Mammary epithelial cell (primary cell): ENCODE measurements at places on chromosomes 4 and X.
A peak's percentile ranks its signal among the peaks of the same experiment; 100 is the strongest.

DNA sequence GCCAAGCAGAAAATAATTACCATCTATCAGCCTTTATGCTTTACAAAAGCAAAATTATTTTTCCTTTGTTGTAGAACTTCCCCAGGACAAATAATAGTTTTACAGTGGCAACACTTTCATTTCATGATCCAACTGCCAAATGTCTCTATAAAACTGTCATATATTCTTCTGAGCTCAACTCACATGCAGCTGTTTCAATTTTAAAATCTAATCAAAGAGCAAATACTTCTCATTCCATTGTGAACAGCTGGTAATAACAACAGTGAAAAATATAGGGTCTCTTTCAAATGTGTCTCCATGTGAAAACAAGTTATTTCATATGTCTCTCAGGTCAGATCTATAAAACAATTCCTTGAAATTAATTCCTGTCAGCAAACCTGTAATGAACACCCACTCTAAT is 270.6 kb upstream of the SLC7A11 start:
- no peak for DNase-seq

DNA sequence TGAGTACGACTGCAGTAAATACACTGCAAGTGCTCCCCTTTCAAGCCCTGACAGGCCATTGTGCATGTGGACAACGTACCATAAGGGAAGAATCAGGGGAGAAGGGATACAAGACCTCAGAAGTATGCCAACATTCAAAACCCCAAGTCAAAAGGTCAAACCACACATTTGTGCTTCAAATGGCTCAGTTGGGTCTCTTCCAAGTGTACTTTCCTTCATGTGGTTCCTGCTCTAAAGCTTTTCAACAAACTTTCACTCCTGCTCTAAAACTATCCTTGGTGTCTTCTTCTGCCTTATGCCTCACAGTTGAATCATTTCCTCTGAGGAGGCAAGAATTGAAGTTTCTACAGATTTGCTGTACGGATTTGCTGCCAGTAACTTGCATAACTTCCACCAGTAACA is 305.7 kb upstream of the SLIT2 start:
- DNase-seq = peak; percentile 88

DNA sequence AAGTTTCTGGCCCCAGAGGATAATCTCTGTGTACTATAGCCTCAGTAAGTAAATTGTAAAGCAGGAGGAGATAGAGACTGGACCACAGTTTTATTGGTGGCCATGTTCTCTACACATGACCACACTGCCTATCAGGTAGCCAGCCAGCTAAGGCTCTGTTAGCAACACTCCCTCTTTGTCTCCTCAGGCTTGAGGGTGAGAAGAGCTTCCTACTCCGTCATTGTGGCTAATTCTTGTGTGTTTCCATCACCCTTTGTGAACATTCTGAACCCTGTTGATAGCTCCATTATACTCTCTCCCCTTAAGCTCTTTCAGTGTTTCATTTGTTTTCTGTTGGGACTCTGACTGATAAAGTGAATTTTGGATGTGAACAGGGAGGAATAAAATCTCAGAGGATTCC is 233.4 kb downstream of the CFAP299 start:
- DNase-seq = no peak

DNA sequence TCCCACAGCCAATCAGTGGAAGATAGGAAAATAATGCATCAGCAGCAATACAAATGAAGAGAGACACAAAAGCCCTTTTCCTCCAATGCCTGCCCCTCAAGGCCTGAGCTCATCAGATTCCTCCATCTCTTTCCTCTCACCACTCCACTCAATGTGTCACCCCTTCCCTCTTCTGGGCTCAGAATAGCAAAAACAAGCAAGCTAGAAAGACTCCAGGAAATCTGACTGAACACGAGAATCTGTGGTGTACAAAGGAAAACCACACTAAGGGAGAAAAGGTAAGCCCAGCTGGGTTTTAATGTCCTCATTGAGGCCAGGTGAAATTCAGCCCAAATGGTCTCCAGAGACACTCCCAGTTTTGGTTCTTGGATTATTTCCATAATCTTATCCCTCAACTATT is 46.3 kb downstream of the ARHGEF9 start:
- DNase-seq = no peak

- no peak for DNase-seq
Measured at GRCh38 chrX:67545893-67546495, 2.2 kb downstream of the AR start.

GRCh38 chrX:54182194-54182863 is 725 bp downstream of the FAM120C start:
- no peak for DNase-seq

DNA sequence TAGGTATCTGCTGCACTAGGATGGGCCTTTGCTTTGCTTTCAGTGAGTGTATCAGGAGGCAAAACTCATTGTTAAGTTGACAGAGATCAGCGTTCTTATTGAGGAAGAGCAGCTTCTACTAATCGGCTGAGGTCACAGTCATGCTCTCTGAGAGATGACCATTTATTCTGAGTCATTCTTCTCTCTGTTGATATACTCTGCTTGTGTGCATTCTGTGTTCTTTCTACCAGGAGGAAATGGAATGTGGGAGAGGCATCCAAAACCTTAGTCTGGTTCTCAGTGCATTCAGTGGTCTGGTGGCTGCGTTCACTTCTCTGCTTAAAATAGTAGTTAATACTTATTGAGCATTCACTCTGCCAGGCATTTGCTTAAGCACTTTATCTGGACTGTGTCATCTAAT is 66.2 kb downstream of the RRAGB start:
- DNase-seq = no peak

DNA sequence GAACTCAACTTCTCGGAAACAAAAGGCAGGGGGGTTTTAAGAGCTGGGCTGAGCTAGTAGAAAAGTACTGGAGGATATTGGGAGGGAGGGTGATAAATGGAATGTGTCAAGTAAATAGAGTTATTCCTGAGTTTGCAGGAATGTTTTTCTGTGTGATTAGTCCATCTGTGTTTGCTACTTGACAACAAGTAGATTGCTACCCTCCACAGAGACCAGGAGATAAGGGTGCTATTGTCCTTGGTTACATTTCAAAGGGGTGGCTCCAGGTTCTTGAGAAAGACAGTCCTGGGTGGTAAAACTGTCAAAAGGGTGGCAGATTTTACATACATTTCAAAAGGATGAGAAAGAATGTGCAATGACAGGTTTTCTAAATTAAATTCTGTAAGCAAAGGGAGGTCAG is 181.2 kb upstream of the PPP3CA start:
- no peak for DNase-seq

DNA sequence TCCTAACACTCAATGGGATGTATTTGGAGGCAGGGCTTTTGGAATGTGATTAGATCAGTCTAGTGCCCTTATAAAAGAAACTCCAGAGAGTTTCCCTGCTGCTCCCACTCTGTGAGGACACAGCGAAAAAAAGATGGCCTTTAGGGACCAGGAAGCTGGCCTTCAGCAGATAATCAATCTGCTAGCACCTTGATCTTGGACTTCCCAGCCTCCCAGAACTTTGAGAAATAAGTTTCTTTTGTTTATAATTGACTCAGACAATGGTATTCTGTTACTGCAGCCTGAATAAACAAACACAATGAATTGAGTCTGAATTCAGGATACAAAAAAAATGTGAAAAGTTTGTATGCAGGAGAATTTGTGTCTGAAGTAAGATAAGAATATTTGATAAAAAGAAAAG is 842.1 kb downstream of the FSTL5 start:
- DNase-seq = no peak

DNA sequence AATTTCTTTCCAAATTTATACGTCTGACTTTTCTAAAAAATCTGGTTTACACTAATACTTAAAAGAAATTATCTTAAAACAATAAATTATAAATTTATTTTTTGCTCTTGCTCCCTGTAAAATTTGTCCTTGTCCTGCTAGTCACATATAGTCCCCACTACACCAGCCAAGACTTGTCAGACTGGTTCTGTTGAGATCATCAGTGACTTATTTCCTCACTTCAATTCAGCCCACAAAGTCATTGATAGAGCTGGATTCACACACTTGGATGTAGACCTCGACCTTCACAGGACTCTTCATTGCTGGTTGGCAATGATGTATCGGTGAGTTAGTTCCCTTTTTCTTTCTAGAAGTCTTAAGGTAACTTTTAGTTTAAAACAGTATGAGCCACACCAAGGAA is at the start of gene TMPRSS11E:
Gene TMPRSS11E, plus strand, starts transcription at position 263 of the 400 bp plus-strand sequence. Its CDS starts 50 bp downstream, at position 313.
- DNase-seq = peak; percentile 67

- DNase-seq = no peak
Measured at GRCh38 chr4:40466789-40467188, 131.7 kb downstream of the CHRNA9 start.
